CD4-positive, alpha-beta T cell treated with Interleukin-12 subunit alpha and Interleukin-12 subunit beta, for 1 hour (primary cell): ENCODE measurements at places on chromosomes 5 and 9.
A peak's percentile ranks its signal among the peaks of the same experiment; 100 is the strongest.

GRCh38 chr9:34049630-34050384 lies 1.1 kb upstream of the UBAP2 start:
- no peak for DNase-seq

GRCh38 chr9:116087246-116087645 lies 66.3 kb upstream of the PAPPA start:
- no peak for DNase-seq

GRCh38 chr9:37364751-37365360 lies 57.6 kb upstream of the GRHPR start:
- peak; percentile 16 for DNase-seq

- DNase-seq, result peak; percentile 4
These were observed 1096.3 kb upstream of the DMAC1 start for GRCh38 chr9:8895861-8896224.

GRCh38 chr5:54537725-54538124 lies 20.2 kb downstream of the SNX18 start:
- no peak for DNase-seq

- no peak for DNase-seq
These were observed 93.2 kb downstream of the GHR start for GRCh38 chr5:42516282-42517042.

- DNase-seq, result no peak
These were observed at the start of gene PRRT1B for GRCh38 chr9:131545003-131545785. Gene PRRT1B (plus strand): TSS chr9:131545523. CDS start chr9:131545616, 93 bp downstream.

DNA sequence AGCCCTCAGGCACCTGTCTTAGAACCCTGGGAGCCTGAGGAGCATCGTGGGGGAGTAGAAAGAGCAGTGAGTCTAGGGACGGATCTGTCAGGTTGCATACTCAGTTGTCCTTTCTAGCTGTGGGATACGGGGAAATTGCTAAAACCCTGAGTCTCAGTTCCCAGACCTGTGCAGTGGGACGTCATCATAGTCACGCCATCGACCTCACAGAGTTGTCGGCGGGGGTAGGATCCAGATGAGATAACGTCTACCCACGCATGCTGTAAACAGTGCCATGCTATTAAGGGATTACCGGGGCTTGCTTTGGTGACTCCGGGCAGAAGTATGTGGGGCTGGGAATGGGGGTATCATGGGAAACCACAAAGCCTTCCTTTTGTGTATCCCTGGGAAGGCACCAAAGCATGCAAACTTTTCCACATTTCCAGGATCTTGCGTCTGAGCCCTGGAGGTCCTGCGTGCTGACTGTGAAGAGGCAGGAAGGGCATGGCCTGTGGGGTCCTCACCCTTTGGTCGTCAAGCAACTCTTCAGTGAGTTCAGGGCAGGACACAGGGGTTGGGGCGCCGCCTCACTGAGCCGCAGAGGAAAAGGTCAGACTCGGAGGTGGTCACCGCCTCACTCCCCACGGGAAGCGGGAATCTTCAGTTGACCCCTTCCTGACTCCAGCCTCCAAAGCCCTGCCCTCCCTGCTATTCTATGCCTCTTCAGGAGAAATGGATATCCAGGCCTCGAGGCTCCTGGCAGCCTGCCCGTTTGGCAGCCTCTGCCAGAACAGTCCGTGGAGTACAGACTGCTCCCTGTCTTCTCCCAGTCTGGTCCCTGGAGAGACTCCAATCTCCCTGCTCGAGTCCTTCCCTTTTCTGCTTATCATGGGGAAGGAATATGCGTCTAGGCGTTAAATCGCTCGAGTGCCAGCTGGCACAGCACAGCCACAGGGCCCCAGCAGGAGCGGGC lies 186.8 kb upstream of the KLF9 start:
- no peak for DNase-seq

DNA sequence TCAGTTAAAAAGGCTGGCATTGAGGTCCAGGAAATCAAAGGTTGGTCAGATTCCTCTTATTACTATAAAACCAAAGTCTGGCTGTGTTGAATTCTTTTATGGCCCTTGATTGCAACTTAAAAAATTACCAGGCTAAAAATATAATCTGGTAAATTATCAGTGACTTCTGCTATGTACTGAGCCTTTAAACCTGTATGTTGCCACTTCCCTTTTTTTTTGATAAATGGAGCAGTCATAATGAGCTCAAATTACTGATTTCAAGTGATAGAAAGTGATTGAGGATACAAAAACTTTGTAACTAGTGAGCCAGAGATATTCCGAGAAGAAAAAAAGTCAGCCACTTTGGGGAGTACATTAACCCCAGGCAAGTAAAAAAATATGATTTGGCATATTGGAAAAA lies 100.1 kb downstream of the GIN1 start:
- DNase-seq, result no peak

- DNase-seq, result no peak
These were observed 280.1 kb downstream of the DNAH5 start for GRCh38 chr5:13664377-13664776.

DNA sequence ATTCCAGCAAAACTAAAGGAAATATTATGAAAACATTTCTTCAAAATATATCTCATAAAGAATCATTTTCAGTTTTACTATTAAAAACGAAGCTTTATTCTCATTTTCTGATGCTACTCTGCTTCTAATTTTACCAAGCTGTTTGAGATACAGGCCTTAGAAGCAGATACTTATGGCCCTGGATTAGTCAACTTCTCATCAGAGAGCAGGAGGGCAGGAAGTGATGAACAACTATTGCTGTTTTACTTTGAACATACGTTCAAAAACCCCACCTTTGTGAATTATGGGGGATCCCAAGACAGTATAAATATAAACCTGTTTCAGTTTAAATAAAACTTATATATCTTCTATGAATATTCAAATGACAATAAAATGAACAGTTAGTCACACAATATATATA lies 16.0 kb downstream of the MPDZ start:
- DNase-seq, result no peak

DNA sequence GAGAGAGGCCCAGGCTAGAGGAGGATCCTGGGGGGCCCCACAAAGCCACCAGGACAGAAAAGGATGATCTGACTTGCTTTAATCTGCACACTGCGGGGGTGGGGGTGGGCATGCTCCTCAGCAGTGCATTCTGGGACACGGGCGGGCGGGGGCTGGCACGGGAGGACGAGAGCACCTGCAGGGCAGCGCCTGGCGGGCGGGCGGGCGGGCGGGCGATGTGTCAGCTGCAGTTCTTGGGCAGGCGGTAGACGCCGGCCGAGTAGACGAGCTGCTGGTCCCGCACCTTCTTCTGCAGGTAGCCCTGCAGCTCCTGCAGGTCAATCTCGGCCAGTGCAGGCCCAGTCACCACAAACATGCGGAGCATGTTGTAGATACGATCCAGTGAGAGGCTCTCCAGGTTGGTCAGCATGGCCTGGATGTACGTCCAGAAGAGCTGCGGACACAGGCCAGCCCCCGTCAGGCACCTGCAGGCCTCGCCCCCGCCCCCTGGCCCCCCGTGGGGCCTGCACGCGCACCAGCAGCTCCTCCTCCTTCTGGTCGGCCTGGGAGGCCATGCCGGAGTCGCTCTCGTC lies 3.0 kb upstream of the TMEM210 start:
- no peak for DNase-seq

DNA sequence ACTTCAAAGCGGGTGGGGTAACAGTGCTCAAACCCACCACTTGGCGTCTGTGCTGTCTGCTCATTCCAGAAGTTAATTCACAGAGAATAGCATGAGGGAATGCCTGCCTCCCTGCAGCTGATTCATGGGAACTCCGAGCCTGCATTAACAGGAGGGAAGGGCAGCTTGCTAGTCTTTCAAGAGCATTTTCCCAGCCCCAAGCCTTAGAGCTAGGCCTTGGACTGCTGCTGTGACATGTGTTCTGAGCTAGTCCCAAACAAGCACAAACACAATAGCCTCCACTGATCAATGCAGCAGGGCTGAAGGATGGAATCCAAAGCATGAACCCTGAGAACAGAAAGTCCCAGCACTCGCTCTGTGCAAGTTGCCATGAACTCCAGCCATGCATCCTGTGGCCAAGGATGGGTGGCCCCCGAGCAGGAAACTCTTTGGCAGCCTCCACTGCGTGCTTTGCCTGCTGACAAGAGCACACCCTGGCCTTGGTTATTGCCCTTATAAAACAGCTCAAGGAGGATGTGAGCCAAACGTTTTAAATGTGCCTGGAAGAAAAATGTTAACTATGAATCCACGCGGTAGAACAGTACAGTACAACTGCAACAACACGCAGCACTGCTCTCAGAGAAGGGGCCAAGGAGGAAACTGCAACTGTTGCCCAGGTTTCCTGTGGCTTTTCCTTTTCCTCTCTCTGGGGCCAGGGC lies 653.1 kb upstream of the KLF4 start:
- DNase-seq, result no peak

DNA sequence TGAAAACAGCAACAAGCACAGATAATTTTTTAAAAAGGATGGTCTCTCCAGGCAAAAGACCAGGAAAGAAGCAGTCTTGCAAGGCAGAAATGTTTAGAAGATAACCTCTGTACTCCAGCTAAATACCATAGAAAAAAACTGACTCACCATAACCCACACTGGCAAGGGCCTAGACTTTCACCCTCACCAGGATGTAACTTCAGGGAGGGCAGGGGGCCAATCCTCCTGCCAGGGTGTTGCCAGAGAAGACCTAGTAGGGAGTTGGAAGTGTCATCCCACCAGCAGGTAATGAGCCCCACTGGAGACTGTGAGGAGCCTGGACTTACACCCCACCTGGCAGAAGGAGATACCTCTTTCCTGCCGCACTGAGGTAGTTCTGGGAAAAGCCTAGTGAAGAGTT lies 97.6 kb downstream of the PRELID2 start:
- no peak for DNase-seq
